Globus pallidus (tissue), 1 donor: ENCODE measurements at places on chromosomes 1 and 21.

- no peak for DNase-seq
Observed at GRCh38 chr1:73832276-73833181, 365.4 kb downstream of the LRRIQ3 start.

- no peak for DNase-seq
Observed at GRCh38 chr1:112761714-112762480, 46.8 kb upstream of the PPM1J start.

- no peak for DNase-seq
Observed at GRCh38 chr1:30130099-30130498, 593.3 kb downstream of the MATN1 start.

GRCh38 chr1:234106032-234106431, 201.6 kb downstream of the SLC35F3 start:
- DNase-seq = no peak

DNA sequence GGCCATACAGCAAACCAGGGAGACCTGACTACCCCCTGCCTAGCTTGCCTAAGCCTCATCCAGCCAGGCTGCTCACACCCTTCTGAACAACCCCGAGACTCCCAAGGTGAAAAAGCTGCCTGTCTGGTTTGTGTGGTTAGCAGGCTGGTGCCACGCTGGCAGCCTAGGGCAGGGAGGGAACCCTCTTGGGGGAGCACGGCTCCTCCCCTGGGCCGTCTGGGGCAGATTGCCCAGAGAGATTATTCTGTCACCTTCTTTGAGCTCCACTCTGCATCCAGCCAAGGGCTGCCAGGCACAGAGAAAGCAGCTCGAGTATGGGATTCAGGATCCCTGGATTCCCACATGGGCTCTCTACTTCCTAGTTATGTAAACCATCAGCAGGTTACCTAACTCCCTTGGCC, 27.5 kb upstream of the TCEA3 start:
- no peak for DNase-seq

DNA sequence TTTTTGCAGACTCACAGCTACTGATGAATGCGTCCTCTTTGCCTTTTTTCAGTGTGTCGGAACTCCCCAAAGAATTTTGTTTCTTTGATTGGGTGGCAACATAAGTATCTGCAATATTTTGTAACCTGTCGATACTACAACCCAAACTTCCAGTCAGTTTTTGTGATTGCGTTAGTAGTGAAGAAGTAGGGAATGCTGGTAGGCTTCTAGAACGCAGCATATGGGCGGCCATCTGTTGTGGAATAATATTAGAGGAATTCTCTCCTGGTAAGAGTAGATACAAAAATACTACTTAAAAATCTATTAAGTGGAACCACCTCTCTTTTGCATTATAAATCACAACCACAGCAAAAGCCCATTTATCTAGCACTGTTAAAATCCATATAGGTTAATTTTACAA, 107.4 kb downstream of the LYST start:
- no peak for DNase-seq

- DNase-seq = peak; percentile 96
Observed at GRCh38 chr1:205284420-205285144, 37.0 kb downstream of the NUAK2 start.

- no peak for DNase-seq
Observed at GRCh38 chr21:43885721-43886120, 20.7 kb downstream of the AGPAT3 start.

GRCh38 chr1:214700437-214700836, 97.4 kb downstream of the CENPF start:
- no peak for DNase-seq

GRCh38 chr1:214006845-214007244, 19.1 kb downstream of the PROX1 start:
- DNase-seq = no peak
